Endothelial cell (in vitro differentiated cells): ENCODE measurements at places on chromosomes 6 and 20. TPM values are rescaled to one million over a fixed set of nuclear protein-coding genes. Genes with fewer than 3 reads are reported as not detected.

The TNFRSF21 gene
- total RNA-seq = 32.5 TPM

GRCh38 chr20:62508641-62509051 lies 32.9 kb upstream of the GATA5 start:
- no peak overlapping the region for H3K4me3 ChIP-seq
- H3K36me3 ChIP-seq = peaks cover 5% of the 10 kb centered on the region
- H3K4me1 ChIP-seq = no peaks in the 10 kb centered on the region
- no peak overlapping the region for H3K27ac ChIP-seq
- H3K27me3 ChIP-seq = peaks cover 4% of the 10 kb centered on the region

The NKAPL gene
- 0.44 TPM for total RNA-seq

DNA sequence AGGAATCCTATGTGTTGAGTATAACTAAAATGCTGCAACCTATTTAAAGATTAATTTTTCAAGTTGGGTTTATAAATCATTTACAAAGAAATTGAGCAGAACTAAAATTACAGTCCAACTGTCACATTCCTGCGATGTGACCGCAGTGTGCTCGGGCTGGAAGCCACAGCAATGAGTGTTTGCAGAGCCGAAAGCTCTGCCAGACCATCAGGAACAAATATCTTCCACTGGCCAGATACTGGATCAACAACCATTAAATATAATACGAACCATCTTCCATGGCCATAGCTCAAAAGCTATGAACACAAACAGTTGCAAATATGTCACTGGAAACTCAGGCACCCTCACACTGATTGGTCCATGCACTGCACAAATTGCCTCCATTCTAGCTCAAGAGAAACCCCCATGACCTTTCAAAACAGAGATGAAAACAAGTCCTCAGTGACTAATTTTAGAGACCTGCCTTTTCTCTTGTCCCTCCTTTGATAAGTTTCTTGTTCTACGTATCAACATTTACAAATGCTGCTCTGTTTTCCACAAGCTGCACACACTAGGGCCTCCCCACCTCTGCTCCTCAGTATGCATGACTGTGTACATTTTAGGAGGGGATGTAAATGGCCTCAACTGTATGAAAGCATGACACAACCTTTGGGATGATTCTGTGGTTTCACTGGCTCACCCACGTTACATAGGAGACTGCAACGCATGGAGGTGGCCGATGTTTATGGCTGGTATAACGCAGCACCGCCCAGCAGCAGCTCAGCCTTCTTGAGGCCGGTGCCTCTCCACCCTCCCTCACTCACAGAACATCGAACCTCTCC lies 171.7 kb downstream of the WDR27 start:
- no peaks in the 10 kb centered on the region for H3K4me1 ChIP-seq
- no peak overlapping the region for H3K4me3 ChIP-seq
- DNase-seq = no peak
- H3K27me3 ChIP-seq = no peaks in the 10 kb centered on the region
- peaks cover 9% of the 10 kb centered on the region for H3K36me3 ChIP-seq

The RBPJL gene
- not detected for total RNA-seq

GRCh38 chr20:50813801-50814200 lies 18.9 kb downstream of the BCAS4 start:
- H3K4me3 ChIP-seq = no peak overlapping the region
- DNase-seq = no peak
- H3K27ac ChIP-seq = no peak overlapping the region
- peaks cover 17% of the 10 kb centered on the region for H3K4me1 ChIP-seq
- H3K27me3 ChIP-seq = no peaks in the 10 kb centered on the region

GRCh38 chr20:63268256-63268655 lies 4.4 kb upstream of the ARFGAP1 start:
- peak overlapping the region; percentile 15 for H3K4me3 ChIP-seq
- no peaks in the 10 kb centered on the region for H3K36me3 ChIP-seq
- H3K4me1 ChIP-seq = peaks cover 6% of the 10 kb centered on the region
- H3K27me3 ChIP-seq = peaks cover 11% of the 10 kb centered on the region

- no peak for DNase-seq
- no peaks in the 10 kb centered on the region for H3K36me3 ChIP-seq
- peaks cover 31% of the 10 kb centered on the region for H3K4me1 ChIP-seq
- no peak overlapping the region for H3K4me3 ChIP-seq
- peaks cover 19% of the 10 kb centered on the region for H3K27me3 ChIP-seq
- H3K27ac ChIP-seq = no peak overlapping the region
Observed at GRCh38 chr20:37917461-37917860, 14.5 kb downstream of the VSTM2L start.

The CYP24A1 gene
- not detected for total RNA-seq

- DNase-seq = no peak
- peaks cover 1% of the 10 kb centered on the region for H3K27me3 ChIP-seq
- H3K4me1 ChIP-seq = no peaks in the 10 kb centered on the region
Observed at GRCh38 chr6:86205980-86206379, 563.3 kb upstream of the SYNCRIP start.

The EEF1A2 gene
- total RNA-seq = 0.31 TPM

- H3K27ac ChIP-seq = no peak overlapping the region
- no peaks in the 10 kb centered on the region for H3K4me1 ChIP-seq
Observed at GRCh38 chr6:160733050-160733646, 31.1 kb downstream of the PLG start.

DNA sequence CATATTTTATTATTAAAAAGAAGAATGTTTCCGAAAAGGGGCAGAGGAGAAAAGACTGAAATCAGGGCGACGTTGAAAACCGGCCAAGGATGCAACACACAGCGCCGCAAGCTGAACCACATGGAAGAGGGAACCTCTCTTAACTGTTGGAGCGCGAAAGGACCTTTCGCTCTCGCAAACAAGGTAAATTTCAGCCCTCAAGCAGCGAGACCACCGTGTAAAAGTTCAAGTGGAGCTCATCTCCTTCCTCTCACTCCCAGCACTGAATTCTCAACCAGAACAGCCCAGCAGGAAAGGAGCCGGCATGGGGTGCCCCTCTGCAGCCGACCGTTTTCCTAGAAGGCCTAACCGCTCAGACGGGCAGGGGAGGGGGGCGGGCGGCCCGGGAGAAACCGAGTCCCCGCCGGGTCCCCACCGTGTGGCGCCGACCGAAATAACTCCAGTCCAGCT lies 621 bp downstream of the GPR63 start:
- peak overlapping the region; percentile 99 for H3K4me3 ChIP-seq
- peak overlapping the region; percentile 80 for H3K27ac ChIP-seq
- H3K27me3 ChIP-seq = no peaks in the 10 kb centered on the region

GRCh38 chr20:61887596-61888093 lies 178.0 kb downstream of the TAF4 start:
- H3K4me1 ChIP-seq = peaks cover 2% of the 10 kb centered on the region
- no peak overlapping the region for H3K4me3 ChIP-seq
- peaks cover 14% of the 10 kb centered on the region for H3K27me3 ChIP-seq
- H3K27ac ChIP-seq = no peak overlapping the region
- no peaks in the 10 kb centered on the region for H3K36me3 ChIP-seq
